ENCODE measurements at places on chromosomes 2 and 18.

DNA sequence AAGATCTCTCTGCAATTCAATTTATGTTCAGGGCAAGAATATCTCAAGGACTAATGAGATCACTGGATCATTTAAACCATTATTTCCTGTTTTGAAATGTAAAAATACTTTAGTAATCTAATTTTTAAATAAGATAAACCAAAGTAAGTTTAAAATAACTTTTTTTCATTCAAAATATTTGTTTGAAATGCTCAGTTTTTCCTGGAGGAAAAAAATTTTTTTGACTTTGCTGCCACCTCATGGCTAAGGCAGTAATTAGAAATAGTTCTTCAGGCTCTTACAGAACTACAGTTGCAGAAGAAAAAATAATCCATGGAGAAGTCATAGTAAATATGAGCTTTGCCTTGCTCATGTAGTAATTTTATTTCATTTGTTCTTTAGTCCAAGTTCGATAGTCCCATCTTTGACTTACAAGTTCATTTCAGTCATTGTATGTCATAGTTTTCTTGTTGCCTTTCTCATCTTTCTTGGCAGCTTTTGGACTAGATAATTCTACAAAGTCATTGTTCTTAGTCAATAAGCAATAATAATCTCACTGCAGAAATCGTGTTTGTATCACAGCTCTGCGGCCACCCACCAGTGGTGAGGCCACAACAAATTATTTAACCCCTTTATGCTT, 127.4 kb downstream of the DPP4 start:
- DNase-seq, result peak; percentile 51

DNA sequence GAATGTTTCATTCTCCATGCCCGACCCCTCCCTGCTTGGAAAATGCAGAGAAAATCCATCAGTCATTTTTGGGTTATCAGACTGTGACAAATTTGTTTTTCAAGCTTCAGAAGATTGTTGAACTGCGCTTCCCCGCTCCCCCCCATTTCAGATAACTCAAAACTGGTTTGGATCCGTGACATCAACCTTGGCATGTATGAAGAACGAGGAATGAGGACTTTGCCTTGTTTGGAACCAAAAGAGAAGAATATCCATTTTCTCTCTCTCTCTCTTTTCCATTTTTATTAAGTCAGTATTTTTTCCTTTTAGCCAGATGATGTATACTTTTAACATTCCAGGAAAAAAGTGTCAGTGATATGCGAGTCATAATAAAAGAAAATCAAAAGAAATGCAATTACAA, 171.6 kb downstream of the BCL2 start:
- DNase-seq, result no peak

GRCh38 chr2:10289891-10290290, 12.8 kb upstream of the HPCAL1 start:
- peak; percentile 63 for DNase-seq

- peak; percentile 52 for DNase-seq
Measured at GRCh38 chr2:119008108-119008507, 66.1 kb downstream of the MARCO start.

- peak; percentile 4 for DNase-seq
Measured at GRCh38 chr18:42141439-42141838, 186.4 kb downstream of the PIK3C3 start.

GRCh38 chr2:202032846-202033316, 774 bp upstream of the FZD7 start:
- DNase-seq, result no peak

GRCh38 chr18:35864916-35865315, 107.6 kb upstream of the RMP24 start:
- DNase-seq, result no peak

DNA sequence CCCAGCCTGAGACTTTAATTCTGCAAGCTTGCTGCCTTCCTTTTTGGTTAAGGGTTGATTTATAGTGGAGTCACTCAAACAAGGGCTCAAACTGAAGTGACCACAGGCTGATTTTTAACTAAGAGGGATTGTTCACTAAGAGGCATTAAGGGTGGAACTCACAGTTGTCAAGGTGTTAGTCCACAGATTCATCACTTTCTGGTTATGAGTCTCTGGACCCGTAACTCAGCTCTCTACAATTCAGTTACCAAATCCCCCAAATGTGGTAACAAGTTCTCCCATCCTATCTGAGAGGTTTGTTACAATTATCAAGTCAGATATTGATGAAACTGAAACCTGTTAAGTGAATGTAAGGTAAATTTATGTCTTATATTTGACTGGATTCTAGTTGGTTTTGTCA, 185.9 kb upstream of the KLHL14 start:
- no peak for DNase-seq

GRCh38 chr2:20291106-20291564, 59.5 kb downstream of the PUM2 start:
- DNase-seq, result peak; percentile 59

- no peak for DNase-seq
Measured at GRCh38 chr2:85954590-85955458, 66.0 kb upstream of the ST3GAL5 start.

DNA sequence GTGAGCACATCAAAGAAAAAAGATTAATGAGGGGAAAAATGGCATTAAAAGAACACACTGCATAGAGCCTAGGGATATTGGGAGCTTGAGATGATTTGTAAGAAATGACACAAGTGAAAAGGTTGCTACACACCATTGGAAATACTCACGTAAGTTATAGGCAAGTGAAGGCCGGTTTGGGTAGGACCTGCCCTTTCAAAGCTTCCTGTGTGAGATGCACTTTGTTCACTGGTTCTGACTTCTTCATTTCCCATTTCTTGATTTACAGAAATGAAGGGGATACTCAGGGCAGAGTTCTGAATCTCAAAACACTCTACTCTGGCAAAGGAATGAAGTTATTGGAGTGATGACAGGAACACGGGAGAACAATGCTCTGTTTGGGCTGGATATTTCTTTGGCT, at the start of gene IL18RAP:
Gene IL18RAP (plus strand): TSS at position 251 of the 400 bp plus-strand sequence. CDS start 118 bp downstream, at position 369.
- peak; percentile 27 for DNase-seq

GRCh38 chr2:164928101-164928673, 27.1 kb downstream of the SLC38A11 start:
- no peak for DNase-seq

- no peak for DNase-seq
Measured at GRCh38 chr2:158830201-158830600, 35.1 kb downstream of the DAPL1 start.

GRCh38 chr2:224333726-224334482, 68.0 kb downstream of the FAM124B start:
- no peak for DNase-seq

GRCh38 chr2:235382179-235382578, 111.7 kb upstream of the AGAP1 start:
- DNase-seq, result no peak

DNA sequence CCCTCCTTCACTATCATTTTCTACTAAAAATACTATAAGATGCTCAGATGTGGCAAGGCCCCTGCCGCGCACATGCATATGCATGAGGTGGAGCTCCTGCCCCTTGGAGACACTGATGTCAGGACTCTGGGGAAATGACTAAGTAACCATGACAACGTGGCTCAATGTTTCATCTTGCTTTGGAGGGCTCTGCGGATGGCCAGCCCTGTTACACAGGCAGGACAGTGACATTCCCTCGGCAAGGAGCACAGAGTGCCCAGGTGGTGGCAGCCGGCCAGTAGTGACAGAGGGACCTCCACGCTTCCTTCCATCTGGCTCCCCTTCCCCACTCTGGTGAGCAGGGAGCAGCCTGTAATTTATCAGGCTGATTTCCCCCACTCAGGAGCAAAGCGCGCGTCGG, 364.1 kb downstream of the SS18 start:
- DNase-seq, result no peak

DNA sequence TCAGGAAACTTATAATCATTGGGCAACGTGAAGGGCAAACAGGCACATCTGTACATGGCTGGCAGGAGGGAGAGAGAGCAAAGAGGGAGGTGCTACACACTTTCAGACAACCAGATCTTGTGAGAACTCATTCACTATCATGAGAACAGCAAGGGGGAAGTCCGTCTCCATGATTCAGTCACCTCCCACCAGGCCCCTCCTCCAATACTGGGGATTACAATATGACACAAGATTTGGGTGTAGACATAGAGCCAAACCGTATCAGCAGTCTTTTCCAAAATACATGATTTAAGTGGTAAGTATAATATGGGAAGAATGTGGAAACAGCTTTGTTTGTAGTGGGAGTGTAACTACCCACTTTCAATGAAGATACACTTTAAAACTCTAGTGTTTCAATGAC, 65.0 kb downstream of the EPB41L5 start:
- peak; percentile 38 for DNase-seq

DNA sequence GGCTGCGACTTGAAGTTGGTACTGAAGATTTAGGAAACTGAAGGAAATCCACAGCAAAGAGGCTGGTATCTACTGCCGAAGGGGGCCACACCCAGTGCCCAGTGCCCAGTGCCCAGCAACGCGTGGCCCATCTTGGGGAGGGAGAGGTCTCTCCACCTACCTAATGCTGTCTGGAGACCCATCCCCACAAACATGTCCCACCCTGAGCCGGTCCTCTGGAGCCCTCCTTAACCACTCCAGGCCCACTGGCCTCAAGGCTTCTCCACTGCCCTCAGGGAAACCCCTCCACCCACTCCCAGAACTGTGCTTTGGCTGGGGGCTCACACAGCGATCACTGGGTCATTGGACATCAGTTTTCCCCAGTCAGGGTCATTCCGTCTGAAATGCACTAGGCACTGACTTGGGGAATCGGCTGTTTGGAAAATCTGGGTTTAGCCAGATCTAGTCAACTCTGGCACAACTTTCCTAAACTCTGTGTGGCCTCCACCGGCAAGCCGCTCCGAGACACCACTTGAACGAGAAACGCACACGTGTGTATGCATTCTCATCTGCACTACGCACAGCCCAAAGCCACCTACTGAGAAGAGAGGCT, 20.1 kb downstream of the GPR55 start:
- no peak for DNase-seq

DNA sequence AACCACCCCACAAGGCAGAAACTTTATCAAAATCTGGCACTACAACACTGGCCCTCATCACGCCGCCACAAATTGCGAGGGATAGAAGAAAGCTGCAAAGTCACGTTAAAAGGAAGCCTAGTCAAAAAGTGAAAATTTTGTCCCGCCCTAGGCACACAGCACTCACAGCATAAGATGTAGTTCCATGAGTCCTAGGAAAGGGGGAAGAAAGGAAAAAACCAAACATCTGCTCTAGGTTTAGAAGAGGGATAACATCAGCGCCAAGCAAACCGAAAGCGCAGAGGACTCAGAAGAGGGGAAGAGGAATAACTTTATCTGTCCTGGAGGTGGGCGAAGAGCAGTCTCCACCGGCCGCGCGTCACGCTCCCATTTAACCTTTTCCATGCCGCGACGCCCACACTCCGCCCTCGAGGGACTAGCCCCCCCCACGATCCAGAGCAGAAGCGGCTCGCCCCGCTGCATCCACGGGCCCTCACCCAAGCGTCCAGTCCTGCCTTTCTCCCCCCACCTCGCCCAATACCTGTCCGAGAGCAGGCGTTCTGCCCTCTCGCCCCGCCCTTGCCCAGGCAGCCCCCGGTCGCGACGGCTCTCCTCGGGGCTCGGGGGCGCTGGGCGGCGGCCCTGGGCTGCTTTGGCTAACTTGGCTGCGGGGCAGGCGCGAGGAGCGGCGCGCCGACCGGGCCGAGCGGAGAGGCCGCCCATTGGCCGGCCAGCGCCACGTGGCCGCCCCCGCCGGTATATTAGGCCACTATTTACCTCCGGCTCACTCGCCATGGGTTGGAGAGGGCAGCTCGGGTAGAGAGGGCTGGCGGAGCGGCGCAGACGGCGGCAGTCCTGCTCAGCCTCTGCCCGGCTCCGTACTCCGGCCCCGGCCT, at the start of gene HOXD1:
Gene HOXD1 (plus strand): TSS at position 770 of the 875 bp plus-strand sequence. CDS start 134 bp downstream, outside the sequence.
- DNase-seq, result no peak

All from suppressor macrophage treated with lipopolysaccharide for 4 hours (primary cell).